Nephron progenitor cell (in vitro differentiated cells): ENCODE measurements at places on chromosomes 16 and 17.
A peak's percentile ranks its signal among the peaks of the same experiment; 100 is the strongest.

GRCh38 chr17:45228763-45229539, 7.3 kb downstream of the FMNL1 start:
- H3K27ac ChIP-seq = no peak overlapping the region
- H3K36me3 ChIP-seq = no peaks in the 10 kb centered on the region
- H3K4me3 ChIP-seq = no peak overlapping the region
- H3K4me1 ChIP-seq = peaks cover 22% of the 10 kb centered on the region
- DNase-seq = peak; percentile 36

DNA sequence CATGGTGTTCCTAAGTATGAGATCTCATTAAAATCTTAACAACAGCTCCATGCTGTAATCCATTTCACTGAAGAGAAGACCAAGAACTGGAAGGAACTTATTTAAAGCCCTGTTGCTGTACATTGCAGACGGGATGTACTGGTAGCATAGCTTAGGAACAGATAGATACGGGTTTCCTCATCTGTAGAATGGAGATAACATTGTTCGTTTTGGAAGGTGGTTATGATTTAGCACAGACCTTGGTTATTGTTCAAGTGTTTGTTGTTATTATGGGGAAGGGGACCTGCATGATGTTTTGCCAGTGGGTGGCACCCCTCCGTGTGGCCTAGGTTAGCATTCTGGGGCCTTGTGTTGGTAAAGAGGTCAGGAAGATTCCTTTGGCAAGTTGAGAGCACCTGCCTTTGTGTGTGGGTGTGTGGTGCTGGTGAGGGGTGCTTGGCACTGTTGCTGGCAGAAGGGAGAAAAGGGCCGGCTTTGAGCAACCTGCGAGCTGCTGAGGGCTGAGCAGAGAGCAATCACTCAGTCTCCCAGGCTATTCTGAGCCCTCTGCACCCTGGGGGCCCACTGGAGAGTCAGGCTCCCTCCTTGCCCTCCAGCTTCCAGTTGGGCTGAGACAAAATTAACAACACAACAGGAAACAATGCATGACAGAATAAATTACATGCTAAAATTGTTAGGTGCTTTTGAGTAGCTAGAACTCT, 2.3 kb downstream of the TAOK2 start:
- H3K27ac ChIP-seq = peak overlapping the region; percentile 78
- peaks cover 8% of the 10 kb centered on the region for H3K27me3 ChIP-seq
- peaks cover 35% of the 10 kb centered on the region for H3K4me1 ChIP-seq
- H3K4me3 ChIP-seq = peak overlapping the region; percentile 97

DNA sequence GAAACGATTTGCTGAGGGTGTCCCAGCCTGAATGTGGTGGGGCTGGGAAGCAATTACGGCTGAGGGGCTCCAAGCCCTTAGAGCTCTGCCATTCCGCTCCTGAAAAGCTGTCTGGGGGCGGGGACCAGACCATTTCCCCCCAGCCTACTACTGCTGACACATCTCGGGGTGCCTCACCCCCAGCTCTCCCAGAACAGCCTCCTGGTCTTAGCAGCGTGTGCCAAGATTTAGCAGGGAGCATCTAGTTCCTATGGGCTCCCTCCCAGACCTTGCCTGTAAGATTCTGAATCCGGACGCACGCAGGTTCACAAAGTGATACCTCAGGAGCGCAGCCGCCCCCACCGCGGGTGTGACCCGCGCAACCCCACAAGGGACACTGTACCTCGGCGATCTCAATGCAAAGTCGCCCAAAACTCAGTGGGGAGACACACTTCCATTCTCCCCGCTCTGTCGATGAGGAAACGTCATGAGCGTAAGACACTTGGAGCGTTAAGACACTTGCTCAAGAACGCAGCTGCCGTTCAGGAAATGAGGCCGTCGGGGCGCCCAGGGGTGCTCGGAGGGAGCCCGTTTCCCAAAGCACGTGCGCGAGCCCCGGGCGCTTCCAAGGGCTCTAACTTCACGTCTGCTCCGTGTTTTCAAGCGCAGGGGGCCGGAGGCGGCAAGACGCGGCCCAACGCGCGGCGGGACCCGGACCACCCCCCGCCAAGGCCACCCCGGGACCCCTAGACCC, 629 bp downstream of the GEMIN4 start:
- H3K4me3 ChIP-seq = peak overlapping the region; percentile 93
- H3K27ac ChIP-seq = no peak overlapping the region
- H3K4me1 ChIP-seq = peaks cover 44% of the 10 kb centered on the region
- peaks cover 73% of the 10 kb centered on the region for H3K36me3 ChIP-seq
- H3K27me3 ChIP-seq = peaks cover 4% of the 10 kb centered on the region

GRCh38 chr17:8893621-8894201, 26.2 kb upstream of the PIK3R6 start:
- H3K27me3 ChIP-seq = peaks cover 25% of the 10 kb centered on the region
- no peaks in the 10 kb centered on the region for H3K36me3 ChIP-seq
- no peak overlapping the region for H3K27ac ChIP-seq

DNA sequence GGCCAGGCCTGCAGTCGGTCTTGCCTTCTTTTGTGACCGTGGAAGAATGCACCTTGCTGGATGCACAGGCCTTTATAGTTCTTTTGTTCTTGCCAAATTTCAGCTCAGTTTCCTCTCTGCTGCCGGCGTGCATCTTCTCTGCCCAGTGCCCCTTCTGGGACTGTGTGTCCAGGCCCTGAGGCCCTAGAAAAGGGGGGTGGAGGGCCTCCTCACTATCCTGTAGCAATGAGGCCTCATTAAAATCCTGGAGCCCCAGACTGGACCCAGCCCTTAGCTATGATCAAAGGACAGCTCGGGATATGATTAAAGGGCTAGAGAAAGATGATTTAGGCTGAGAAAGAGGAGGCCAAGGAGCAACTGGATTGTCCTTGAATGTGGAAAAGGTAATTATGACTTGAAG, 229.8 kb downstream of the SEC14L1 start:
- H3K4me3 ChIP-seq = no peak overlapping the region
- H3K27me3 ChIP-seq = no peaks in the 10 kb centered on the region
- peak overlapping the region; percentile 2 for H3K27ac ChIP-seq
- H3K4me1 ChIP-seq = peaks cover 75% of the 10 kb centered on the region
- H3K36me3 ChIP-seq = peaks cover 4% of the 10 kb centered on the region
- peak; percentile 0 for DNase-seq

DNA sequence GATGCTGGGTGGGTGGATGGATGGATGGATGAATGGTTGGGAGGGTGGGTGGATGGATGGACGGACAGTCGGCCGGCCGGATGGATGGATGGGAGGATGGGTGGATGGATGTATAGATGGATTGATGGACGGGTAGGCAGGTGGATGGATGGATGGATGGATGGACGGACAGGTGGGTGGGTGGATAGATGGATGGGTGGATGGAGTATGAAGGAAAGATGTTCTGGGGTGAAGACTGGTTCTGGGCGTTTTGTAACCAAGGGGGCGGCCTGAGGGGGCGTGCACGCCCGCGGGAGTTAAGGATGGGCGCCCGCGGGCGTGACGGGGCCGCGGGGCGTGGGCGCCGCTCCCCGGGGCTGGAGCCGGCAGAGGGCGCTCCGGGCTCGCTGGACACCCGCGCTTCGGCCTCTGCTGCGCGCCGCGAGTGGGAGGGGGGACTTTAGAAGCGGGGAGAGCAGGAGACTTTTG, at the start of gene NECAB2:
Gene NECAB2, plus strand, starts transcription at position 407 of the 468 bp plus-strand sequence. CDS start 405 bp downstream, outside the sequence.
- H3K4me3 ChIP-seq = peak within 1 kb of the TSS; percentile 86
- peaks cover 32% of the 10 kb centered on the region for H3K27me3 ChIP-seq
- peaks cover 11% of the 10 kb centered on the region for H3K4me1 ChIP-seq
- H3K36me3 ChIP-seq = no peaks in the 10 kb centered on the region
- peak; percentile 79 for DNase-seq

GRCh38 chr16:50595859-50596258, 47.7 kb downstream of the NKD1 start:
- H3K36me3 ChIP-seq = no peaks in the 10 kb centered on the region
- DNase-seq = no peak
- no peaks in the 10 kb centered on the region for H3K27me3 ChIP-seq
- no peak overlapping the region for H3K4me3 ChIP-seq
- H3K27ac ChIP-seq = peak overlapping the region; percentile 94

DNA sequence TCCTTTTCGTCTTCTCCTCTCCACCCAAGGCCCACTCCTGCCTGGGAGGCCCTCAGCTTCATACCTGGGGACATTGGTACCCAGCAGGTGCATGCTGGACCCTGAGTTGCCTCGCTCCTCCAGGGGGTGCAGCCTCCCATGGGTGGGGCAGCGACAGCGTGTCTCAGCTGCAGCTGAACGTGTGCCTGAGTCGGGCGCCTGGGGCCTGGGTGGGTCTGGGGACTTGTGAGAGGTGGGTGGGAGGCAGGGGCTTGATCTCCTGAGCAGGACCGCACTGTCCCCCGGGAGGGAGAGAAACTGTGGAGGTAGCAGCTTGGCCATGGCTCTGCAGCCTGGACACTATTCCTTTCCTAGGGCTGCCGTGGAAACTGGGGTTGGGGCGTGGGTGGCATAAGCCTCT, 24.8 kb upstream of the ENGASE start:
- no peak overlapping the region for H3K27ac ChIP-seq
- H3K27me3 ChIP-seq = peaks cover 18% of the 10 kb centered on the region
- no peak for DNase-seq
- H3K4me3 ChIP-seq = no peak overlapping the region
